ENCODE measurements at places on chromosomes 13 and 19.

GRCh38 chr19:40348961-40349507 lies 539 bp downstream of the PLD3 start:
- peak; percentile 50 for DNase-seq

DNA sequence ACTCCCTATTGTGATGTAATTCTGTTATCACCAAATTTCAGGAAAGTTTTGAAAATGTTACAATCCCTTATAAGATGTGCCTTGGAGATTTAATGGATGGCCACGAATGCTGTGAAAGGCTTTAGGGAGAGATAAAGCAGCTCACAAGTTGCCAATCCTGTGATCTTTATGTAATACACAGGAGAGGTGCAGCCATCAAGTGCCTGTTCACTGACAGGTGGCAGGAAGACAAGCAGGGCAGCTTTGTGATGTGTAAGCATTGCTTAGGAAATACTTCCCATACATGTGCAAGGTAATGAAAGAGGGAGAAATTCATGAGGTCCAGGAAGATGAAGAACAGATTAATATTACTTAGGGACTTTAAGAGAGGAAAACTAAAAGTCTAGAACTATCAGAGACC lies 628.8 kb downstream of the SLITRK6 start:
- DNase-seq, result no peak

DNA sequence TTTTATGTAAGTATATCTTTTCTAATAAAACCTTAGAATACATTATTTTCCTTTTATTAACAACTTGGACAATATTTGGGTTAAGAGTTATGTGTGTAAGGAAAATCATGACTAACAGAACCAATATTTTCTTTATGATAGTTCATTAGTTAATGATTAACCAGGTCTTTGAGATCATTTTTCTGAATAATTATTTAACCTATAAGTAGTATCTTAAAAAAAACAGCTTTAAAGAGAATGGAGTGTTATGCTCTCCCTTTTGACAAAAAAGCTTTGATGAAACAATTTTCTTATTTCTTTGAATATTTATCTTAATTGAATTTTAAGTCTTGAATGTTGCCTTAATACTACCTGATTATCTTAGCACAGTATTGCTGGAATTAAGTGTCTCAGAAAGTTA lies 3.8 kb downstream of the SLAIN1 start:
- DNase-seq, result no peak

- DNase-seq, result no peak
These were observed 21.5 kb upstream of the MEDAG start for GRCh38 chr13:30884543-30884942.

GRCh38 chr19:53509443-53509842 lies 28.5 kb upstream of the ZNF331 start:
- no peak for DNase-seq

DNA sequence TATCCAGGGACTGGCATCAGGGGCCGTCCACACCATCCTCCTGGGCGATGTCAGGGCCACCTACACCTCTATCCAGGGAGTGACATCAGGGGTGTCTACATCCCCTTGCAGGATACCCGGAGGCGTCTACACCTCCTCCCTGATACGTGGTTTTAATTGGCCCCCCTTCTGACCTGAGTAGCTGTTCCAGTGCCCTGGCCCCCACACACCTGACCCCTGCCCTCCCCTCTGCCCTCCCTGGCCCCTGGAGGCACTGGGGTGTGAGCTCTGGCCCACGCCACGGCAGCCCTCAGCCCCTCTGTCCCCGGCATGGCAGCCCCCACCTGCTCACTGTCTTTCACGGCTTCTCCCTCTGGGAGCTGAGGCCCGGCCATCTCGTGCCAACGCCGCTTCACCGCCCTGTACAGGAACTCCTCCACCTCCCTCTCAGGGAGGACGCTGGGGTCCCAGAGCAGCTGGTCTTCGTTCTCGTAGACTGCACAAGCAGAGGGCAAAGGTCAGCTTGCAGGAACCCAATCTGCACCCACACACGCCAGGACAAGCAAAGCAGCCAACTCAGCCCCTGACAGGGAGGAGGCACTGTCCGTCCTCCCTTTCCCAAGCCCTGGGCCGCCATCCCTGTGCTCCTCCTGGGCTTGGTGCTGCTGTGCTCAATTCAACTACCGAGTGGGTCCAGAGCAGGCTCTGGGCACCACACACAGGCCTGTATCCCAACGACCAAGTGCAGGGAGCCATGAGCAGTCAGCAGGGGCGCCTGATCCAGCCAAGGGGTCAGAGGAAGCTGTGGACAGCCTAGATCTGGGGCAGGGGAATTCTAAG lies 22.2 kb upstream of the PLPP2 start:
- no peak for DNase-seq

DNA sequence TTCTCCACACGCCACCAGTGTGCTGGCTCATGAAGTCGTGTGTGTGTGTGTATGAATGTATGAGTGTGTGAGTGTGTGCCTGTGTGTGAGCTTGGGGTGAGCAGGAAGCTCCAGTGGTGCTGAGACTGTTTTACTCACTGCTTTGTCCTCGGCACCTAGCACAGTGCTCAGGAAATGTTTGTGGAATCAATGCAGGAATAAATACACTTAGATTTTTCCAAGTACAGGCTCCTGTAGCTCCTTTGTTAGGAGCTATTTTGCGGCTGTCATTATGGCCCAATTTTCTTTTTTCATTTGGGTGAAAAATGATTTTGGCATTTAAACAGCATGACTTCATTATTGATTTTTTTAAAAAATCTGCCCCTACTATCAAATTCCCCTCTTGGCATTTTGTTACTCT lies 193.5 kb upstream of the KL start:
- DNase-seq, result no peak

GRCh38 chr19:2014731-2015607 lies 545 bp downstream of the BTBD2 start:
- DNase-seq, result peak; percentile 64

DNA sequence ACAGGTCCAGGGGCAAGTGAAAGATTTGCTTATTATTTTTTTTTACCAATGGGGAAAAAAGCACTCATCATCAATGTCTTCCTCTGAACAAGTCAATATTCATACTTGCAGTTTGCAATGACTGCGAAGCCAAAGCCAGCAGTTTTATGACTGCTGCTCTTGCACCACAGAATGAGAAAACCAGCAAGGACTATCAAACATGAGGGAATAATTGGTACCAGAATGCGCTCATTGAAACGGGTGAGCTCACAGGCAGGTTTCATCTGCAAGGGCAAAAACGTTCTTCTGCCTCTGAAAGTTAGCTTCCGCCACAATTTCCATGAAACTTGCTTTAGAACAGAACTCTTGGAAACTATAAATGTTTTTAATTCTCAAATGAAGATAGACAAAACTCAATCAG lies 5.5 kb downstream of the DLEU7 start:
- no peak for DNase-seq

GRCh38 chr19:48615231-48616040 lies 560 bp upstream of the FAM83E start:
- no peak for DNase-seq

GRCh38 chr13:81326913-81327312 lies 986.0 kb upstream of the SPRY2 start:
- no peak for DNase-seq

DNA sequence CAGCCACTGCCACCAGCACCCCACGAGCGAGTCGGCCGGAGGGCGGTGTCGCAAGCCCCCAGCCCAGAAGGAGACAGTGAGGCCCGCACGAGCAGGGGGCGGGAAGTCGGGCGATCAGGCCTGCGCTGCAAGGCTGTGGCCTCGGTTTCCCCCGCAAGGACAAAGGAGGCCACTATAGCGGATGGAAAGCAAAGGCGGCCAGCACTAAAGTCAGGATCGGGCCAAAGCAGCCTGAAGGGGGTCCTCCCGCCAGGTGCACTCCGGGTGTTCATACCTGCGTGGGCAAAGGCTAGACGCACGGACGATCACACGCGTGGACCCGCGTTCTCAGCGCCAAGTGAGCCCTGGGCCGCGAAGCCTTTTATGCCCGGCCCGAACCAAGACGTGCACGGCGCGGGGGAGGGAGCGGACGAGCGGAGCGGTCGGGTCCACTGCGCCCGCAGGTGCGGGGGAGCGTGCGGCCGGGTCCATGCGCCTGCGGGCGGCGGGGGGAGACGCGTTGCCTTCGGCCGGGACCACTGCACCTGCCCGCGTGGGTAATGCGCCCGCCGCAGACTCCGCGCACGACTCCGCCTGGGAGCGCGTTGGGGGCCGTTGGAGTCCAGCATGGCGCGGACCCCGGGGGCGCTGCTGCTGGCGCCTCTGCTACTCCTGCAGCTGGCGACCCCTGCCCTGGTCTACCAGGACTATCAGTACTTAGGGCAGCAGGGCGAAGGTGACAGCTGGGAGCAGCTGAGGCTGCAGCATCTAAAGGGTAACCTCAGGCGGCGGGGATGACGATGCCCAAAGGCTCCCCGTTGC lies at the start of the genes PRDX2 and THSD8:
PRDX2 (minus strand) TSS at position 335 of the 801 bp plus-strand sequence. CDS start 539 bp downstream, outside the sequence.
THSD8 (plus strand) TSS at position 604 of the 801 bp plus-strand sequence; CDS start at position 607, 3 bp downstream.
- DNase-seq, result peak; percentile 88

GRCh38 chr13:85879014-85879413 lies 79.8 kb upstream of the SLITRK6 start:
- DNase-seq, result no peak

GRCh38 chr13:76025392-76025791 lies 389.3 kb downstream of the LMO7 start:
- DNase-seq, result no peak

DNA sequence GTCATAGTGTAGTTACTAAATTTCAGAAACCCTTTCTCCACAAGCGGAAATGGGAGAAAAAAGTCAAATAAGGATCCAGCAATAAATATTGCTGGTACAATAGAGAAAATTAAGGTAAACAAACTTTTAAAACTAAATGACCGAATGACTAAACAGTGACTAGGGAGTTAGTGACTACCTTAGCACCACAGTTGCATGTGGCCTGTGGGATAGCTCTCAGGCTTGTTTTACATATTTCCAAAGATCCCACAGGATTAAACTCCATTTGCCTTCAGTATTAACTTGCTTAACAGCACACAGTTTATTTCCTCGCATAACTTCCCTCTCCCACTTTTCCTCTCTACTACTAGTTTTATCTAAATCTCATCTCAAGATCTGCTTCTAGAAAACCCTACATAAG lies 824.3 kb upstream of the KLHL1 start:
- no peak for DNase-seq

DNA sequence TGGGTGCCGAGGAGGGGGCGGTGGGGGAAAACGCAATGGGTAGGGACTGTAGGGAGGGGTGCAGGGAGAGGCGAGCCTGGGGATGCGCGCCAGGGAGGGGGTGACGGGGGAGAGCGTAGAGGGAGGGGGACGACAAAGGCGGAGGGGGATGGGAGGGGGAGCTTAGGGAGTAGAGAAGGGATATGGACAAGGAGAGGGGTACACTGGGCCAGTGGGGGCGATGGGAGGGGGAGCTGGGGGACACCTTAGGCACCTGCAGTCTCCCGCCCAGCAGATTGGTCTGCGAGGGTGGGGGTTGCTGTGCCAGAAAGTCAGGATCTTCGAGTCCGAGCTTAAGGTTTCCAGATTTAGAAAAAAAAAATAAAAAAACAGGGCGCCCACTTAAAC lies 15.7 kb downstream of the CCDC124 start:
- no peak for DNase-seq

GRCh38 chr13:27621116-27621365 lies 651 bp upstream of the POLR1D start:
- DNase-seq, result no peak

- DNase-seq, result no peak
These were observed 494.6 kb downstream of the GPC5 start for GRCh38 chr13:91893040-91893439.

GRCh38 chr19:51765086-51765485 lies 4.1 kb downstream of the FPR2 start:
- no peak for DNase-seq

- no peak for DNase-seq
These were observed 58.6 kb upstream of the POSTN start for GRCh38 chr13:37657134-37657533.

- no peak for DNase-seq
These were observed 66.6 kb upstream of the XPO4 start for GRCh38 chr13:20969182-20969581.

- no peak for DNase-seq
These were observed 17.8 kb upstream of the ENOX1 start for GRCh38 chr13:43804461-43805070.

GRCh38 chr13:37775871-37776270 lies 93.7 kb downstream of the TRPC4 start:
- DNase-seq, result no peak

- DNase-seq, result no peak
These were observed 209.3 kb downstream of the LACC1 start for GRCh38 chr13:44088991-44089413.

DNA sequence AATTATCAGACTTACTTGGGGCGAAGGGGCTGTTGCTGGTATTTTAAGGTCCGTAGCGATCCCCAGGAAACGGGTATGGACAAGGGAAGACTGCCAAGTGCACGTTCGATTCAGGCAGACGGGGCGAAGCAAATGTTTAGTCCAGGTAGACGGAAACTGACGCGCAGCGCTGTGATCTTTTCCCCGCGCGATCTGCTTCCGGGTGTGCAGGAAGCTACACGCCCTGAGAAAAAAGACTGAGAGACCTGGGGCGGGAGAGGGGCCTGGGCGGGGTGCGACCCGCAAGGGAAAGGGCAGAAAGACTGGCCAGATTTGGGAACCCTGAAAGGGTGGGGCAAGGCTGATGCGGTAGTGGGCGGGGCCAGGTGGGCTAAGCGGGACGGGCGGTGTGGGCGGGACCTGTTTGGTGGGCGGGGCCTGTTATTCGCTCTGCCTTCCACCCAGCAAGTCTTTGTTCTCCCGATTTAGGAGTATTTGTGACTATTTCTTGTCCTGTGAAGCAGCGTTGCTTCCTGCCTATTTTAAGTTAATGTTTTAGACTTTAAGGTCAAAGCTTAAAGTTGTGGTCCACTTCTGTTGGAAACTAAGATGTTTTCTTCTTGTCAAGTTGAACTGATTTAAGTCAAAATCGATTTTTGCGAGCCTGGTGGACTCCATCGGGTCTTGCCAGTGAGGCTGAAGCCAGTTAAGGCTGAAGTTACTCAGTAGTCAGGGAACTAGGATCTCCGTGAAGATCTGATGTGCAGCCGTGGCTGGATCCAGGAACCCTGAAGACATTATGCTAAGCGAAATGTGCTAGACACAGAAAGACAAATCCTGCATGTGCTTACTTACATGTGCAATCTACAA lies at the start of gene ZNF836:
ZNF836 (minus strand) TSS at position 301 of the 849 bp plus-strand sequence. CDS start 3,549 bp downstream, outside the sequence.
- peak; percentile 90 for DNase-seq

DNA sequence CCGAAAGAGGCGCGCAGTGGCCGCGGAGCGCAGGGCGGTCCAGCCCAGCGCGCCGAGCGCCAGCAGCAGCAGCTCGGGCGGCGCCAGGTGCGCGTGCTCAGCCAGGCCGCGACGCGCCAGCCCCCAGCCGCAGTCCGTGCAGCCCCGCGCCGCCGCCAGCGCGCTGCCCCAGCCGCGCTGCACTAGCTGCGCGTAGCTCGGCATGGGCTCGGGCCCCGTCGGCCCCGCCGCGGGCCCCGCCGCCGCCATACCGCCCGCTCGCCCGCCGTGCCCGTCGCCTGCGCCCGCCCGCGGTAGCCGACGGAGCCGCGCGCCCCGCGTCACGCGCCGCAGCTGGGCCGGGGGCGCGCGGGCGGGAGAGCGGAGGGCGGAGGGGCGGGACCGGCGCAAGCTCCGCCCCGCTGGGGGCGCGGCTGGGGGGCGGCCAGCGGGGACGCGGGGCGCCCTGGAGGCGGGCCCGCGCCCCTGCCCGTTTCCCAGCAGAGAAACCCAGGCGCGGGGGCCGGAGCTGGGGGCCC lies at the start of gene CERS1:
CERS1 (minus strand) TSS at position 335 of the 518 bp plus-strand sequence; CDS start at position 249, 86 bp downstream.
- DNase-seq, result no peak

GRCh38 chr13:35343417-35343816 lies 133.1 kb downstream of the MAB21L1 start:
- no peak for DNase-seq

- DNase-seq, result no peak
These were observed 122.2 kb downstream of the KL start for GRCh38 chr13:33138441-33138840.
